ENCODE measurements at places on chromosomes 4 and X.

GRCh38 chrX:120840827-120841226, 34.8 kb downstream of the CT47B1 start:
- no peak for DNase-seq

GRCh38 chr4:80195441-80196140, 1.7 kb upstream of the PRDM8 start:
- no peak for DNase-seq

DNA sequence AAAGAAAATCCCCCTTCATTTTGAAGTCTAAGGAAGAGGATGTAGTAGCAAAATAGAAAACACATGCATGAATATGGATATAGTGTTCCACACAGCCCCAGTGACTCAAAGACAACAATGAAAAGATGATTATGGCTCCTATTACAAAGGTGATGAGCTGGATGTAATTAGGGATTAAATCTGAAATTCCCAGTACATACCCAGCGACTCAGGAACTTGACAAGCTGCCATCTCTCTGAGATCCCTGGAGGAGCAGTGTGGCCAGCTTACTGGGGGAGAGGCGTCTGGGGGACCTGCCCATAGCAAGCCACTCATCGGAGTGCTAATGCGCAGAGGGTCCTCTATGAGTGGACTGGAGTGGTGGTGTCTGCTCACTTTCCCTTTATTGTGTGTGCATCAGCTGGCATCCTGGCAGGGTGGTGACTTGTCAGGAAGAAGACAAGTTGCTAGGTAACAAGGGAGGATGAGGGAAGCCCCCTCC, 42.7 kb upstream of the MGST2 start:
- DNase-seq: no peak

DNA sequence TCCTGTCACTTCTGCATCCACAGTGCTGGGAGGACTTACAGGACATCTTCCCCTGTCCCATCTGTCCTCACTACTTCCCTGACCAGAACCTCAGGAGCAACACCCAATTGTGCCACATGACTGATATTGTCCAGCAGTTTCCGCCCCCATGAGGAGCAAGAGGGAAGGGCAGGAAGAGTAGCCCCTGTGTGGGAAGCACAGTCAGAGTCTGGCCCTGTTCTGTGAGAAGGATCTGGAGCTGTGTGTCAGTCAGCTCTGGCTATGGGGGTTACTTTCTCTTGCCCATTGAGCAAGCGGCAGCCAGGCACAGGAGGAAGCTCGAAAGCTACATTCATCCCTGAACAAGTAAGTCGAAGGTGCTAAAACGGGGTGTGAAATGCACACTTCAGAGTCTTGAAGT, 14.8 kb upstream of the TRIM60 start:
- no peak for DNase-seq

Measured in stomach (tissue), 19 donors.